Activated CD4-positive, alpha-beta T cell treated with anti-CD3 and anti-CD28 coated beads, Interleukin-2, Interleukin-6, amounts not matched to agents 100 ng/mL and 50 ng/mL, durations not matched to agents 16 hours and 8 hours (primary cell): ENCODE measurements at places on chromosomes 2 and 18.

- DNase-seq: no peak
Observed at GRCh38 chr2:64594226-64594989, 59.3 kb downstream of the SERTAD2 start.

DNA sequence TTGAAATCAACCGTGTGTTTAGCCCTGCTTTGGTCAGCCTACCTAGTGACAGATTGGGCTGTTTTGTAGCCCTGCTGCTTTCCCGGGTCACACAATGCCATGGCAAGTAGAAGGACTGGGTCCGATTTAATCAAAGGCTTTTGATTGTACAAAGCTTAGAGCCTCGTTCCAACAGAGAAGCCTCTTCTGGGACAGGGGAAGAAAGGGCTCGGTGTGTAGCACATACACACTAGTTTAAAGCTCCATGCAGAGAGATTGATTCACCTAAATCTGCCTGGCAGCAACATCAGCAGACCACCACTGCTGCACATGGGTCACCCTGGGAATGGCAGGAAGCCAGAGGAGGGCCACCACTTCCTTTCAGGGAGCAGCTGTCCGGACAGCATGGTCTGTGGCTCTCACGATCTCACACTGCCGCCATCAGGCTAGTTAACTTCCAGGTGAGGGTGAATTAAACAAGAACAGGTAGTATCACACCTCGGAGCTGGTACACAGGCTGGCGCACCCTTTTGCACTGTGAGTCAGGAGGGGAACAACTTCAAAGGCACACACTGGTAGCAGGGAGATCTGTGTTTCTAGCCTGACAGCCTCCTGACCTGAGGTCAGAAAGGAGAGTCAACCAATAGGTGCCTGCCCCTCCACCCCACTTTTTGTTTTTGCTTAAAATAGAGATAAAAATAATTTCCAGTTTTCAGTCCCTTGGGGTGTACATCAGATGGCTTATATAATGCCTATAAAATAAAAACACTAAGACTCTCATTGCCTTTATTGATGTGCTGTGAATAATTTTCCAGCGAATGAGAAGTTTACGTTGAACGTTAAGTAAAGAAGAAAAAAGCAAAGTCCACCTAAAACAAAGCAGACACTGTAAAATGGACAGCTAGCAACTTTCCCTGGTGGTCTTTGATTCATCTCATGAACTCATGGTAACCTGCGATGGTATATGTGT is 108.5 kb downstream of the CDCA7 start:
- DNase-seq: no peak

DNA sequence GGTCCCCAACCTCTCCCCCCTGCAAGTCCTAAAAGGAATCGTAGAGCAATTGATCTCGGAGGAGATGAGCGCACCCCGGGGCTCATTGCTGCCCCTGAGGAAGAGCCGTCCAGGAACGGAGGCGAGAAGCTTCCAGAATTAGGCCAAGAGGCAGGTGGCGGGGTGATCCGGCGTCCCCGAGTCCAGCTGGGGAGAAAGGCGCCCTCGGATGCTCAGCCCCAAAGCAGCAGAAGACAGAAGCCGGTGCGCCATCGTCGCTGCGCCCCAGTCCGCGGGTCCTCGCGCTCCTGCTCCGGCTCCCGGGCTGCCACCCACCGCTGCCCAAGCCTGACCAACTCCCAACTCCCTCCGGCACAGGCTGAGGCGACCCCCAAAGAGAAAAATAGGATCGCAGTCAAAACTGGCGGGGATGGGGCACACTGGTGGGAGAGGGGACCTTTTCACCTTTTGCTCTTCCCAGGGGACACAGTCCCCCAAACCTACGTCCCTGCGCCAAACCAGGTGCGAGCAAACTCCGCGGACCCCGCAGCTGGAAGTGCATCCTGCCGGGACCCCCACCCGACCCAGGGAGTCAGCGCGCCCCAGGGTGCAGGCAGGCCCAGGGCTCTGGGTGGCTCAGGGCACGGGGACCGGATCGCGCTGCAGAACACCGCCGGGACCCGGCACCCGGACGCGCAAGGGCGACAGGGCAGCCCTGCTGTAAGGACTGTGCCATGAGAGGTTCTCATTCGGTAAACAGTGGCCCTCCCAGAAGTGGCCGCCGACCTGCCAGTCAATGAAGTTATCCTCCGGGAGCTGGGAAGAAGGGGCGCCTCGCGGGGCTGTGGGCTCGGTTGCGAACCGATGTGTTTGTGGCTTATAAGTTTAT is 8.4 kb upstream of the MEIS1 start:
- DNase-seq: no peak

DNA sequence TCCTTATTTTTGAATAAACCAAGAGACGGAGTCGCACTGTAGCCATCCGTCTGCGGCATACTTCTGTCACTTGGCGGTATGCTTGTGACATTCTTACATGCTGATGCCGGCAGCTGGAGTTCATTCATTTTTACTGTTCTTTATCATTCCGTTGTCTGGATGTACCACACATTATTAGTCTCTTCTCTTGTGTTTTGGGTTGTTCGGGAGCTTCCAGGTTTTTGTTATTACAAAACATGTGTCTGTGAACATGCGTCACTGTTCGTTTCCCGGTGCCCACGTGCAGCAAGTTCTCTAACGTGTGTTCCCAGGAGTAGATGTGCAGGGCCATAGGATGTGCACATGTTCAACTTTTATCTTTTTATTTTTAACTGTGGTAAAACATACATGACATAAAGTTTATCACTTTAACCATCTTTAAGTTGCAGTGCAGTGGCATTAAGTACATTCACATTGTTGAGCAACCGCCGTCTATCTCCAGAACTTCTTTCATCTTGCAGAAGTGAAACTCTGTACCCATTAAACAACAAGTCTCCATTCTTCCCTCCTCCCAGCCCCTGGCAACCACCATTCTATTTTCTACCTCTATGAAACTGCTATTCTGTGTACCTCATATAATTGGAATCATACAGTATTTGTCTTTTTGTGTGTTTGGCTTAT is 40.1 kb downstream of the MTCL1 start:
- DNase-seq: no peak

- DNase-seq: no peak
Observed at GRCh38 chr2:98299211-98299905, 46.9 kb upstream of the CNGA3 start.

DNA sequence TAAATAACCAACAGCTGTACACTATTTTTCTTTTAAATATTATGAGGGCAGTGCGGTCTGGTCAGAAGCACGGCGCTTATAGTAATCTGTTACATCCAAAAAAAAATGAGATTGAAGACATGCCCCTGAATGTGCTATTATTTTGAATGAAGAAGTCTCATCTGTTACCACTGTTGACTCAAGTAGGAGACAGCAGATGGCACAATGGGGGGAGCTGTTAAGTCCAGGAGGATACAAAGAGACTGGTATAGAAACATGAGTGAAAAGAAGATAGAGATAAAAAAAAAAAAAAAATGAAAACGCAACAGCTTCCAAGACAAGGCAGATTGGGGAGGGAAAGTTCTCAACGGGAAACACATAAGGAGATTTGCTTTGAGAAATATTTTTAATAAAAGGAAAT is 425.5 kb upstream of the PKDCC start:
- no peak for DNase-seq
